ENCODE measurements at places on chromosomes 7 and 10.
A peak's percentile ranks its signal among the peaks of the same experiment; 100 is the strongest.

GRCh38 chr10:91602868-91603568 is 29.9 kb downstream of the PPP1R3C start:
- no peak for DNase-seq

DNA sequence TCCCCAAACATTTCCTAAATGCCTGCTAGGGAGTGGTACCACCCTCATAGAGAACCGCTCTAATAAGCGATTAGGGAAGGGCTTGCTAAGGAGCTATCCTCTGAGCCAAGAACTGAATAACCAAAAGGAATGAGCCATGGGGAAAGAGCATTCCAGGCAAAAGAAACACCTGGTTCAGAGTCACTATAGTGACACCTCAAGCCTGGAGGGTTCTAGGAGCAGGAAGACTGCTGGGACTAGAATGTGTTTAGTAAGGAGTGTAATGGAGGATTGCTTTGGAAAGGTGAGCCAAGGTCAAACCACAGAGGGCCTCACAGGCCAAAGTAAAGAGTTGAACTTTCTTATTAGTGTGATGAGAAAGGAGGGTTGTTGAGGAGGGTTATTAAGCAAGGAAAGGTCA is 38.7 kb upstream of the NRBF2 start:
- no peak for DNase-seq

DNA sequence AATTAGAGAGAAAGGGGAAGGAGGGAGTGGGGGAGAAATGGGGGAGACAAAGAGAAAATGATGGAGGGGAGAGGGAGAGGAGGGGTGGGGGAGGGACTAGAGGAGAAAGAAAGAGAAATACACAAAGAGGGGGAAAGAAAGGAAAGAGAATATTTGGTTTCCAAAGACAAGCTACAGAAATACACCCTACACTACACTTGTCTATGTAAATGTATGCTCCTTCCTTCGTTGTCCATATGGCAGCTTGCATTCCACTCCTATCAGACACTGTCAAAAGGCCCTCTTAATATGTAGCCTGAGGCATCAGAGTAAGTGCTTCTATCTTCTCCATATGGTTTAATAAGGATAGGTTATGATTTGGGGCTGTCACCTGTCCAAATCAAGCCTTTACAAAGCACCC is 92.8 kb upstream of the FEZF1 start:
- DNase-seq, result no peak

- peak; percentile 23 for DNase-seq
Measured at GRCh38 chr10:23693501-23693901, 254.6 kb downstream of the OTUD1 start.

GRCh38 chr7:40197527-40197926 is 62.7 kb downstream of the SUGCT start:
- DNase-seq, result no peak

DNA sequence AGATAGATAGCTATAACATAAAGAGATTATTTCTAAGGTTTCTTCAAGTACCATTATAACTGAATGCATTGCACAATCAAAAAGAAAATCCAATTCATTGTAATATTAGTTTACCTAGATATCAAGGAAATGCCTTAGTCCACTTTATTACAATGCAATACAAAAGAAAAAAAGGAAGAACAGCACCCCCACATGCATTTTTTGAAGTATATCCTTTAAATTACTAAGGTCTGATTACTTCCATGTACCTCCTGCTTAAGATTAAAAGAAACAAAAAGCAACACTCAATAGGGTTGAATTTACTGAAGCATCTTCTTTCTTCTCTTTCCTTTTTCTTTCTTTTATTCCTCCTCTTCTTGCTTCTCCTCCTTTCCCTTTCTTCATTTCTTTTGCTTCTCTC is 973.8 kb upstream of the LRRTM3 start:
- DNase-seq, result no peak

DNA sequence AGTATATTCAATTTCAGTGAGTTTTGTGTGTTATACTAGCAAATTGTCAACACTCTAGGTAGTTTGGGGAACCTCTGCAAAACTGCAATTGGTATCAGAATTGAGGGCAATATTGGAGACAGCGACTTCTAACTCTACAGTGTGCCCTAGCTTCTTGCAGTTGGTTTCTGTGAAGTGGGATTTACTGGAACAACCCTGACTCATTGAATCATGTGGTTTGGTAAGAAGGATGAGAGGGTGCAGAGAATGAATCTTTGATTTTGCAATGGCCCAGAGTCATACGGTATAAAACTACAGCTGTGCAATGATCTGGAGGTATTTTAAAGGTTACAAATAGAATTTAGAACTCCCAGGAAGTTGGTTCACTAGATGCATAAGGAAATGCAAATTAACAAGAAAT is 129.1 kb upstream of the PPP1R3A start:
- no peak for DNase-seq

- no peak for DNase-seq
Measured at GRCh38 chr7:156063241-156063810, 251.1 kb upstream of the SHH start.

DNA sequence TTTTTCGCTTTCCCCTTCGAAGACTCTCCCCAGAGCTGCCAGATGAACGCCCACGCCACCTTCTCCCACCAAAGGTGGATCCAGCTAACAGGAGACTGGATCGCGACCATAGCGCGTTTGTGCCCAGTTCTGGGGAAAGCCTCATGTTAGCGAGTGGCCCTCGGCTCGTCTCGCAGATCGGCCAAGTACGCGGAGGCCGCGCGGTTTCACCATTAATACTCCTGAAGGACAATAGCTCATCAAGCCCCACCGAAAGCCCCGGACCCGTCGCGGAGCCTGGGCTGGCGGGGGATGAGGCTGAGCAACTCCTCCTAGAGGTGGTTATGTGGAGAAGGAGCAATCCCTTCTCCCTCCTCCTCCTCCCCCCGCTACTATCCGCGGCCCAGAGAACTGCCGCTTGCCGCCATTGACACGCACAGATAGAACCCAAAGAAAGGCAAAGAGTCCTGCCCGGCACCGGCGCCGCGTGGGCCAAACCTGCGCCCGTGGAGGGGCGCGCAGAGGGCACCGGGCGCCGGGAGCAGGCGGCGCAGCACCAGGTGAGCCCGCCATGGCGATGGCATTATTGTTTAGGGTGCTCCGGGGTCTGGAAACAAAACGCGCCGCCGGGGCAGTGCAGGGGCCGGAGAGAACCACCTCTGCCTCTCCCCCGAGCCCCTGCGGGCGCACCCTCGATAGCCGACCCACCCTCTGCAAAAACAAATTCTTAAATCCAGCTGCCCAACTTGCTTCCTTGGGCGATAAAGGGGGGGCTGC is at the start of gene MACROH2A2:
MACROH2A2 (plus strand) TSS at position 385 of the 756 bp plus-strand sequence. CDS start 22,813 bp downstream, outside the sequence.
- DNase-seq, result no peak

DNA sequence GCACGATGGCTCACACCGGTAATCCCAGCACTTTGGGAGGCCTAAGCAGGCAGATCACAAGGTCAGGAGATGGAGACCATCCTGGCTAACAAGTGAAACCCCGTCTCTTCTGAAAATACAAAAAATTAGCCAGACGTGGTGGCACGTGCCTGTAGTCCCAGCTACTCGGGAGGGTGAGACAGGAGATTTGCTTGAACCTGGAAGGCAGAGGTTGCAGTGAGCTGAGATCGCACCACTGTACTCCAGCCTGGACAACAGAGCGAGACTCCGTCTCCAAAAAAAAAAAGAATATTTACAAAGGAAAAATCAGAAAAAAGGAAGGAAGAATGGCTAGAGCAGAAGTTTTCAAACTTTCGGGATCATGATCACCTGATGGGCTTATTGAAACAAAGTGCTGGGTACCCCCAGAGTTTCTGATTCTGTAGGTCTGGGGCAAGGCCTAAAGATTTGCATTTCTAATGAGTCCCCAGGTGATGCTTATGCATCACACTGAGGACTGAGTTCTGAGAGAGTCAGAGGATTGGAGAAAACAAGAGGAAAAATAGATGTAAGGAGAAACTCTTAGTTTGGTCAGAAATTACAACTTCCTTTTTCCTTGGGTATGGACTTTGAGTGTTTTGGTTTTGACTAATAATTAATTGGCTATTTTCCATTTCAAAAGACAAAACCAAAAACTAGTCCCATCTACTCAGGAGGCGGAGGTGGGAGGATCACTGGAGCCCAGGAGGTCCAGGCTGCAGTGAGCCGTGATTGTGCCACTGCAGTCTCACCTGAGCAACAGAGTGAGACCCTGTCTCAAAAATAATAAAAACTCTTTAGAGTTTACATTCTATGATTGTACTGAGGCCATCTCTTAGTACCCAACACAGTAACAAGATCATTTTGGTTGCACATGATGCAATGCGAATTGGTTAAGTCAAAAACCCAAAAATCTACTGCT is 14.4 kb downstream of the MARCHF5 start:
- DNase-seq, result no peak

DNA sequence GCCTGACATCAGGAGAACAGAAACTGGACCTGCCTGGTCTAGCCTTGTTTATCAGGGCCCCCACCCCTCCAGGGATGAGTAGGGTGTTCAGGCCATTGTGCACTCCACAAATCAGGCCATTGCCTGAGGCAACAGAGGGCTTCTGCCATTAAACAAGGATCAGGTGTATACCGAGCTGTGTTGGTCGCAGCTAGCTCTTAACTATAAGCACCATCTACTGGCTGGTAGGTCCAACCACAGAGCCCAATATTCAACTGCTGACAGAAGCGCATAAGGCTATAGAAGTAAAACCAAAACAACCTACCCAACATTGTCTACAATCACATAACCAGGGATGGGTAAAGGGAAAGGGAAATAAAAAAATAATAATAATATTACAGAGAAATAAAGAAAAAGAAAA is 451.7 kb upstream of the TEX47 start:
- DNase-seq, result no peak

GRCh38 chr10:123472606-123473005 is 193.5 kb upstream of the GPR26 start:
- DNase-seq, result no peak

Measured in stimulated activated CD8-positive, alpha-beta memory T cell treated with anti-CD3 and anti-CD28 coated beads, Interleukin-2, amount 100 ng/mL, for 48 hours (primary cell).